Calu3 (cell line): ENCODE measurements at places on chromosomes 1 and 21. TPM values are rescaled to one million over a fixed set of nuclear protein-coding genes. Genes with fewer than 3 reads are reported as not detected.

GRCh38 chr1:97918961-97919360 is 1.9 kb downstream of the DPYD start:
- DNase-seq = no peak

DNA sequence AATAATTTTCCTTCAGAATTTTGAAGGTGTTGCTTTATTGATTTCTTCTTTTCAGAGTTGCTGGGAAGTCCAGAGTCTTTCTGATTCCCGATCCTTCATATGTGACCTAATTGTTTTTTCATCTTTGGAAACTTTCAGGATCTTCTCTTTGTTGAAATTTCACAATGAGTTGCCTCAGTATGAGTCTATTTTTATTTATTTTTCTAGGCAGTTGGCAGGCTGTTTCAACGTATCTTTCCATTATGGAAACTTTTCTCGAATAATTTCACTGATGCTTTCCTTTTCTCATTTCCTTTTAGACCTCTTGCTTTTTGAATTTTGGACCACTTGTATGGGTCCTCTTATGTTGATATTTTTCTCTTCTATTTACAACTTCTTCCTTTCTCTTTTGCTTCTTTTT is 354.3 kb downstream of the TGFB2 start:
- no peak for DNase-seq

- no peak for DNase-seq
Measured at GRCh38 chr1:113452921-113453770, 62.8 kb downstream of the MAGI3 start.

Gene MEF2D
- 48.4 and 54.1 TPM in 2 replicates for total RNA-seq

- no peak for DNase-seq
Measured at GRCh38 chr1:8189931-8190483, 127.9 kb upstream of the SLC45A1 start.

Gene OR14C36
- total RNA-seq = not detected in 2 replicates
